Fibroblast of lung (primary cell): ENCODE measurements at places on chromosomes 3 and 15.

DNA sequence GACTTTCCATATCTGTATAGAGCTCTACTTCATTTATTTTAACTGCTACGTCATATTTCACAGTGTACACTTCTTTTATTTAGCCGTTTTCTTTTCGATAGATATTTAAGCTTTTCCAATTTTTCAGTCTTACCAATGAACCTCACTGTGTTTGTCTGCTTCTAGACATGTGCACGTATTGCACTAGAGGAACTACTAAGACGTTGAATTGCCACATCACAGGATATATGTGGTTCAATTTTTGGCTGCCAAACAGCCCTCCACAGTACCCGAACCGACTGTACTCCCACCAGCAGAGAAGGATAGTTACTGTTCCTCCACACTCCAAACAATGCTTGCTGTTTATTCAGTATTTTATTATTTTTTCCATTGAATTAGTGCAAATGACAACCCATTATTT is 2.0 kb downstream of the NR1I2 start:
- no peaks in the 10 kb centered on the region for H3K4me1 ChIP-seq
- no peak overlapping the region for H3K4me3 ChIP-seq
- no peaks in the 10 kb centered on the region for H3K36me3 ChIP-seq

DNA sequence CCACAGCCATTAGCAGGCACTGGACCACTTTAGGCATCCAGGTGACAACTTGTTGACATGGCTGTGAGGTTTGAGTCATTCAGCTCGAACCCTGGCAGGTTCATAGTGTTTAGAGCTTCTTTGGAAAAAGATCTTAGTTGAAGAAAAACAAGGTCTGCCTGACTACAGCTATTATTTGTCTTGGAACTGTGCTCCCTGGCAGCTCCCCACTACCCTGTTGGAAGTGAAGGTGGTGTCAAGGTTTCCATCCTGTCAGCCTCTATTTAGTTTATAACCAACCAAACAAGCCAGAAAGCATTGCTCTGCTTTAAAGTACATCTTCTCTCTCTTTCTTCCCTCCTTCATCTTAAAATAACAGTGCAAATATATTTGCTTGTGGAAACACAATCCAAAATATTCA is 56.8 kb downstream of the KAT2B start:
- H3K36me3 ChIP-seq, result no peaks in the 10 kb centered on the region
- H3K4me3 ChIP-seq, result no peak overlapping the region
- H3K27me3 ChIP-seq, result no peaks in the 10 kb centered on the region
- no peak overlapping the region for H3K27ac ChIP-seq
- no peak for DNase-seq
- H3K4me1 ChIP-seq, result no peaks in the 10 kb centered on the region

DNA sequence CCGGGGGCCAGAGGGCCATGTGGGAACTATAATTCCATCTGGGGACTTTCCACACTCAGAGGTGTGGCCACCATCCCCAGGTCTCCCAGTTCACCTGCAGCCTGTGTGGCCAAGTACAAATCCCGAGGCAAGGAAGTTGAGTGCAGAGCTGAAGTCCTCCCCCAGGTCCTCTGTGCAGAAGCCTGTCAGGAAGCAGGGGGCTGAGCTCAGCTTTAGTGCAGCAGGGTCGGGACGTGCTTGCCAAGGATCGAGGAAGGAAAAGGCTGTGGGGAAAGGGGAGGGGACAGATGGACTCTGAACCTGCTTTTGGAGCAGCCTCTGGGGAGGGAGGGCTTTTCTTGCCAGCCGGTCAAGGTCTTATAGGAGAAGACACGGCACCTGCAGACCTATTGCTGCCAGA is 67.7 kb downstream of the CHRNA7 start:
- no peak overlapping the region for H3K27ac ChIP-seq
- no peak for DNase-seq
- no peak overlapping the region for H3K4me3 ChIP-seq

- no peak for DNase-seq
- no peaks in the 10 kb centered on the region for H3K27me3 ChIP-seq
- no peaks in the 10 kb centered on the region for H3K36me3 ChIP-seq
- H3K4me1 ChIP-seq, result no peaks in the 10 kb centered on the region
- H3K4me3 ChIP-seq, result no peak overlapping the region
- H3K27ac ChIP-seq, result no peak overlapping the region
Measured at GRCh38 chr3:167723872-167724271, 10.8 kb downstream of the PDCD10 start.

GRCh38 chr15:74845208-74845568 is 2.2 kb upstream of the ULK3 start:
- DNase-seq, result no peak
- H3K36me3 ChIP-seq, result peaks cover 9% of the 10 kb centered on the region

DNA sequence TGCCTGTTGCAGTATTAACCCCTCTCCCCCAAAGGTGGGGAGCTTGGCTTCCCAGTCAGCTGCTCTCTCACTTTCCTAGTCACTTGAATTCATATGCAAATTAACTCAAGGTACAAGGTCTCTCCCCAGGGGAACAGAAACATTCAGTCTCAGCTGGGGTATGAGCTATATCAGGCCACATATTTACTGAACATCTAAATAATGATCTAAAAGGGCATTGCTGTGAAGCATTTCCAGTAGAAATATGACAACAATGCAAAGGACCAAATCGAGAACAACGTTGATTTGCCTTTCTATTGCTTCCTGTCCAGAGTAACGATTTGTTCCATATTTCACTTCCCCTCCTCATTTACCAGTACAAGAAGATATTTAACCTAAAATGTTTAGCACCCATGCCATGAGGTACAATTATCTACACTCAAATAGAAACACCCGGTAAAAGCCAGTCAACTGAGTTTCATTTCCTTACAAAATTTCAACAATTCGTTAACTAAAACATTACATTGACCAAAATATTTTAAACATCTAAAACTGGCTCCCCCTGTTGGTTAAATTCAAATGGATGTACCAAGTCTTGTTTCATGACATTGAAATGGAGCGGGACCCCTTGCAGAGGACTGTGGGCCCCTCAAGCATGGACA is 36.5 kb upstream of the KLHL6 start:
- no peaks in the 10 kb centered on the region for H3K36me3 ChIP-seq
- H3K27me3 ChIP-seq, result no peaks in the 10 kb centered on the region
- no peak overlapping the region for H3K4me3 ChIP-seq
- no peak for DNase-seq
- H3K4me1 ChIP-seq, result no peaks in the 10 kb centered on the region
- no peak overlapping the region for H3K27ac ChIP-seq

DNA sequence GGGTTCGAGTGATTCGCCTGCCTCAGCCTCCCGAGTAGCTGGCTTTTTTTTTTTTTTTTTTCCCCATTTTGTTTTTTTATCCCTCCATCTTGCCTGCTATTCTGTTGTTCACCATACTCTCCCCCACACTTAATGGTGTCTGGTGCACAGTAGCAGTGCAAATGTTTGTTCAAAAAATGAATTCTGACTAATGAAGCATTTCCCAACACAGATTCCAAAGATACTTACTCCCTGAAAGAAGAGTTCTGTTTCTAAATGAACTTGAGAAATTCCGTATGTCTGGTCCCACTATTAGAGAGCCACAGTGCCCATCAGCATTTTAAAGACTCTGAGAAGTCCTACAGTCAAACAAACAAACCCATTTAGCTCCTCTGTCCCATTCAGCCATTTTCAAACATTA is 9.5 kb downstream of the EDEM1 start:
- H3K4me3 ChIP-seq, result no peak overlapping the region
- DNase-seq, result peak; percentile 63
- no peaks in the 10 kb centered on the region for H3K27me3 ChIP-seq
- peak overlapping the region; percentile 56 for H3K27ac ChIP-seq

GRCh38 chr15:75198560-75199356 is 2.9 kb upstream of the C15orf39 start:
- DNase-seq, result peak; percentile 47
- H3K4me1 ChIP-seq, result peaks cover 15% of the 10 kb centered on the region
- no peak overlapping the region for H3K4me3 ChIP-seq
- no peaks in the 10 kb centered on the region for H3K36me3 ChIP-seq
- H3K27ac ChIP-seq, result no peak overlapping the region
- peaks cover 17% of the 10 kb centered on the region for H3K27me3 ChIP-seq

- no peak for DNase-seq
- no peak overlapping the region for H3K4me3 ChIP-seq
- peaks cover 2% of the 10 kb centered on the region for H3K4me1 ChIP-seq
- no peak overlapping the region for H3K27ac ChIP-seq
- no peaks in the 10 kb centered on the region for H3K27me3 ChIP-seq
- no peaks in the 10 kb centered on the region for H3K36me3 ChIP-seq
Measured at GRCh38 chr3:101011136-101011535, 17.9 kb upstream of the ABI3BP start.

GRCh38 chr3:101850246-101851051 is 1.1 kb downstream of the NFKBIZ start:
- DNase-seq, result peak; percentile 75
- peak overlapping the region; percentile 97 for H3K4me3 ChIP-seq
- peaks cover 9% of the 10 kb centered on the region for H3K4me1 ChIP-seq
- no peaks in the 10 kb centered on the region for H3K27me3 ChIP-seq
- H3K27ac ChIP-seq, result peak overlapping the region; percentile 91

GRCh38 chr3:140717921-140718320 is 40.1 kb downstream of the TRIM42 start:
- no peaks in the 10 kb centered on the region for H3K4me1 ChIP-seq
- H3K27me3 ChIP-seq, result no peaks in the 10 kb centered on the region
- no peak overlapping the region for H3K4me3 ChIP-seq
- no peak for DNase-seq

DNA sequence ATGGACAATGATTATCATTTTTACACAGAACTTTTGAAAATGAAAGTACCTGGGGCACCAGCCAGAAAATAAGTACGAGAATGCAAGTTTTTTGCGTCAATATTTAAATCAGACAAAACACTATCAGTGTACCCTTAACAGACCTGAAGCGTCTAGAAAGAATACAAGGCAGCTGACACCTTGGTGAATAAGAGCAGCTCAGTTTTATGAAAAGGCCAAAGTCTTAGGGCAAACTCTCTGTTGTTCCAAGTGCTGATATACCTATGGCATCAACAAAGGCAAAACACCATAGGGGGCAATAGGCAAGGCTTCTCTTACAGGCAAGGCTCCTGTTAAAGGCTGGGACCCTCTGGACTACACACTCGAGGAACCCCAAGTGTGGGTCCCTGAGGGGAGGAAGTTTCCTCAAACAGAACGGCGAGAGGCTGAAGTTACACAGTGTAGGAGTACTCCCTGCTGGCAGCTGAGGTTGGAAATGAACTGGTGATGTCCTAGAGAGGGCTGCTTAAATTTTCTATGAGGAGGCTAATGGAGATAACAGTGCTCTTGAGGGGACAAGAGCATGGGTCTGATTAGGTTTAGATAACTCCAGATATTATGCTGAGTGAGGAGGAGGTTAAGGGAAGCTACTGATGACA is 291.0 kb downstream of the TIGIT start:
- no peak overlapping the region for H3K27ac ChIP-seq
- no peak overlapping the region for H3K4me3 ChIP-seq
- H3K36me3 ChIP-seq, result no peaks in the 10 kb centered on the region
- no peaks in the 10 kb centered on the region for H3K27me3 ChIP-seq
- DNase-seq, result no peak

- H3K27me3 ChIP-seq, result no peaks in the 10 kb centered on the region
- H3K27ac ChIP-seq, result no peak overlapping the region
- H3K36me3 ChIP-seq, result no peaks in the 10 kb centered on the region
- no peak overlapping the region for H3K4me3 ChIP-seq
Measured at GRCh38 chr15:28953573-28954195, 67.9 kb downstream of the APBA2 start.

- H3K4me3 ChIP-seq, result no peak overlapping the region
- no peak for DNase-seq
- no peaks in the 10 kb centered on the region for H3K36me3 ChIP-seq
- H3K27me3 ChIP-seq, result peaks cover 5% of the 10 kb centered on the region
- no peak overlapping the region for H3K27ac ChIP-seq
Measured at GRCh38 chr15:45091576-45091975, 22.4 kb downstream of the DUOX2 start.

- no peaks in the 10 kb centered on the region for H3K27me3 ChIP-seq
- DNase-seq, result peak; percentile 28
- H3K36me3 ChIP-seq, result no peaks in the 10 kb centered on the region
- no peaks in the 10 kb centered on the region for H3K4me1 ChIP-seq
- no peak overlapping the region for H3K4me3 ChIP-seq
Measured at GRCh38 chr15:94070356-94071295, 160.7 kb upstream of the MCTP2 start.

GRCh38 chr3:122227036-122227781 is 43.7 kb downstream of the CASR start:
- no peaks in the 10 kb centered on the region for H3K27me3 ChIP-seq
- DNase-seq, result no peak
- H3K36me3 ChIP-seq, result no peaks in the 10 kb centered on the region
- H3K4me1 ChIP-seq, result no peaks in the 10 kb centered on the region
- H3K4me3 ChIP-seq, result no peak overlapping the region
- no peak overlapping the region for H3K27ac ChIP-seq

- peaks cover 14% of the 10 kb centered on the region for H3K4me1 ChIP-seq
- no peak overlapping the region for H3K27ac ChIP-seq
- no peak for DNase-seq
- no peaks in the 10 kb centered on the region for H3K36me3 ChIP-seq
- no peak overlapping the region for H3K4me3 ChIP-seq
Measured at GRCh38 chr3:52006017-52006819, 10.5 kb upstream of the RPL29 start.

- H3K4me3 ChIP-seq, result no peak overlapping the region
- no peaks in the 10 kb centered on the region for H3K4me1 ChIP-seq
- H3K27me3 ChIP-seq, result no peaks in the 10 kb centered on the region
- DNase-seq, result no peak
- H3K36me3 ChIP-seq, result no peaks in the 10 kb centered on the region
Measured at GRCh38 chr15:75059607-75060006, 36.2 kb downstream of the PPCDC start.

- H3K4me3 ChIP-seq, result no peak overlapping the region
- no peaks in the 10 kb centered on the region for H3K4me1 ChIP-seq
- no peak overlapping the region for H3K27ac ChIP-seq
- DNase-seq, result no peak
Measured at GRCh38 chr3:118671192-118671591, 363.5 kb downstream of the IGSF11 start.

DNA sequence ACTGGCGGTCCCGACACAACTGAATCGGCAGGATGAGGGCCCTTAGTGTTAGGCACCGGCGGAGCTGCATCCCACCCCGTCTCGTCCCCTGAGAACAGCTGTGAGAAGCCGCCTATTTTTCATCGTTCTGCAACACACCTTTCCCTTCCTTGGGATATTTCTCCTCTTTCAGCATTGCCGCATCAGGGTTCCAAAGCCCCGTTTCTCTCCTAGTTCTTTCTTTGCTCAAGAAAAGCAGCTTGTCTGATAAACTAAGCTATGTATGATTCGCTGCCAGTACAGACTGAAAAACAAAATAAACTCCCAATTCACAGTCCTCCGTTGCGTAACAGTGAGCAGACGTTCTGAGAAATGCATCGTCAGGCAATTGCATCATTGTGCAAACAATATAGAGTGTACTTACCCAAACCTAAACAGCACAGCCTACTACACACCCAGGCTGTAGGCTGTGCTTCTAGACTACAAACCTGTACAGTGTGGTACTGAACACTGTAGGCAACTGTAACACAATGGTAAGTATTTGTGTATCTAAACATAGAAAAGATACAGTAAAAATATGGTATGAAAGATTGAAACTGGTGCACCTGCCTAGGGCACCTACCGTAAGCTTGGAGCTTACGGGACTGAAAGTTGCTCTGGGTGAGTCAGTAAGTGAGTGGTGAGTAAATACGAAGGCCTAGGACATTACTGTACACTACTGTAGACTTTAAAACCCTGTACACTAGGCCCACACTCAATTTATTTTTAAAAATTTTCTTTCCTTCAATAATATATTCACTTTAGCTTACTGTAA is 8.9 kb upstream of the ADAMTS17 start:
- DNase-seq, result peak; percentile 91
- H3K4me1 ChIP-seq, result no peaks in the 10 kb centered on the region
- H3K27ac ChIP-seq, result no peak overlapping the region
- H3K36me3 ChIP-seq, result no peaks in the 10 kb centered on the region

GRCh38 chr3:65146179-65146578 is 458.4 kb upstream of the ADAMTS9 start:
- H3K4me3 ChIP-seq, result no peak overlapping the region
- DNase-seq, result peak; percentile 72
- no peaks in the 10 kb centered on the region for H3K36me3 ChIP-seq
- no peak overlapping the region for H3K27ac ChIP-seq
